Hypothalamus (tissue), 51 donors: ENCODE measurements at places on chromosomes 4 and X.

DNA sequence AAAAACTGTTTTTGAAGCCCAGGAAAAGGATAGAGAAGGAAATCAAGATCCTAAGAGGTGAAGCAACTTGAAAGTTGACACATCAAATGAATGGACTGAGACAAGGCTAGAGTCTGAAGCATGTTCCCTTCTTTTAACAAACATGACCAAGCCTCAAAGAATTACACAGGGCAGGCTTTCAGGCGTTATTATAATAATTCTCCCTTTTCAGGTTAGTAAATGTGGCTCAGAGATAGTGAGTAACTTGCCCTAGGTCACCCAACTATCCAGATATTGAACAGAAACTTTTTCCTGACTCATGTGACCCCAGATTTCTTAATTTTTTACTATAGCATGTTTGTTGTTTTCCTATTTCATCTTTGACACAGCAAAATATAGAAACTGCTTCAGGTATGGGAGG lies 91.7 kb downstream of the PPP1R2C start:
- DNase-seq: no peak

DNA sequence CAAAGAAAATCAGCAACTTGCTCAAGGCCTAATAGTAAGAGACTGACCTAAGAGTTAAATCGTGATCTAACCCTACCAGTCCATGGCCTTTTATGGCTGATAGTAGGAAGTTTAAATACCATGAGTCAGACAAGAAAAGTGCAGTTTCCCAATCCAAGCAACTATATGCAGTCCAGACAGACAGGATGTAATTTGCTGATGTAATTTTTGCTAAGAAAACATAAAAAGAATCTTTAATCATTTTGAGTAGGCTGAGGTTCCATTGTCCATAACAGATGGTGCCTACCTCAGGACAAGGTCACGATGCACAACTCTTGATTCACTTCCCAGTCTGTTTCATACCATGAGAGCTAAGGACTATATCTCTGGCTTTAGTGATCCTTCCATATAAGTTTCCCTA lies 317.5 kb upstream of the GRIA3 start:
- no peak for DNase-seq

GRCh38 chr4:158809611-158810486 lies 41.0 kb downstream of the FNIP2 start:
- DNase-seq: no peak

DNA sequence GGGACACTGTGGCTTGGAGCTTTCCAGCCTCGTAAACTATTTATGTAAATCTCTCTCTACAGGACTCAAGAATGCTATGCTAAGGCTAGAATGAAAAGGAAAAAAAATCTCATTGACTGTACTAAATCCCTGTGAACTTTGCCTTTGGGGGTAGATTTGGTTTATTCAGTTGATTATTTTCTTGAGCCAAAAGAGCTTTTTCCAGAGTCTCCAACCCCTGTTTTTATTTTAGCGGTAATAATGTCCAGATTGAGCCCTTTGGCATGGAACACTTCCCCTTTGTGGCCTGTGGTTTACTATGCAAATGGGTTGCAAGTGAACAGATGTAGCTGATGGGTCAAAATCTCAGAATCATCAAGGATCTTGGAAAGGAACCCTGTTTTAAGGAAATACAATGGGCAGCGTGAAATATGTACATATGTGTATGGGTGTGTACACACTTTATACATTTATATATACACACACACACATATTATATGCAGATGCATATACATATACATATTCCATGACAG lies 72.9 kb downstream of the FAM9B start:
- no peak for DNase-seq

GRCh38 chr4:184282895-184283654 lies 65.4 kb upstream of the ENPP6 start:
- no peak for DNase-seq

- no peak for DNase-seq
These were observed 114.4 kb upstream of the WDR44 start for GRCh38 chrX:118231464-118231863.

DNA sequence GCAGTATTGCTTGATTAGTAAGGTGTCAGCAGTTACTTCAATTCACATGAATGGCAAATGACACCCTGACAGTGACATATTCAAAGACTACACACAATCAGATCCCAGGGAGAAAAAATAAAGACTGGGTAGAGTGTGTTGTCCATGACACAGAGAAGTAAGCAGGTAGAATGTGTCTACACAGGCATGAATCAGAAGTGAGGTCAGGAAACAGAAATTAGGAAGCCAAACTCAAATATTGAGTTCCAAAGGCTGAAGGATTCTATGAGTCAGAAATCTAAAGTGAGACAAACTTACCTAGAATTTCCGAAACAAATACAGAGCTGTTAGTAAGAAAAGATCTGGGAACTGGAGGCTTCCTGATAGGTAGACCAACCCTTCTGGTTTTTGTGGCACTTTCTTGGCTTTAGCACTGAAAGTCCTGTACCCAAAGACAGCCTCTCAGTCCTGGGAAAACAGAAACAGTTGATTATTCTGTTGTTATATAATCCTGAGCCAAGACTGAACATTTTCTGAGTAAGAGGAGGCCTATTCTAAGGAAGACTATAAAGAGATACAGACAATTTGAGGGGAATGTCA lies 24.3 kb upstream of the GLRA2 start:
- DNase-seq: no peak

DNA sequence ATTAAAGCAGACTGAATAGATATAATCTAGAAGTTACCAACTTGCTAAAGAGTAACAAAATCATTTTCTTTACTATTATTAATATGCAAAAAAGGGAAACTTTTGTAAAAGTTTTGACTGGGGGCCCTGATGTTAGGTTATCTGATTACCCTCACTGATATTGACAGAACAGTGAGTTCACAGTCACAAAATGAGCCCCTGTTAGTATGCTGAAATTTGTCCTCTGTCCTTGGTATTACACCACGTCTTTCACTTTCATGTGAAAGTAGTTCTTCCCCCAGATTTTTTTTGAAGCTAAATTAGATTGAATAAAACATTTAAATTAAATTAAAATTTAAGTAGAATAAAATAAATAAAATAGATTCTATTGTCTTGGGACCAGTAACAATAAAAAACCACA lies 5.9 kb downstream of the STBD1 start:
- no peak for DNase-seq

GRCh38 chr4:139718833-139719232 lies 53.2 kb downstream of the MGST2 start:
- no peak for DNase-seq

GRCh38 chrX:19678941-19679340 lies 163.6 kb upstream of the MAP3K15 start:
- no peak for DNase-seq

DNA sequence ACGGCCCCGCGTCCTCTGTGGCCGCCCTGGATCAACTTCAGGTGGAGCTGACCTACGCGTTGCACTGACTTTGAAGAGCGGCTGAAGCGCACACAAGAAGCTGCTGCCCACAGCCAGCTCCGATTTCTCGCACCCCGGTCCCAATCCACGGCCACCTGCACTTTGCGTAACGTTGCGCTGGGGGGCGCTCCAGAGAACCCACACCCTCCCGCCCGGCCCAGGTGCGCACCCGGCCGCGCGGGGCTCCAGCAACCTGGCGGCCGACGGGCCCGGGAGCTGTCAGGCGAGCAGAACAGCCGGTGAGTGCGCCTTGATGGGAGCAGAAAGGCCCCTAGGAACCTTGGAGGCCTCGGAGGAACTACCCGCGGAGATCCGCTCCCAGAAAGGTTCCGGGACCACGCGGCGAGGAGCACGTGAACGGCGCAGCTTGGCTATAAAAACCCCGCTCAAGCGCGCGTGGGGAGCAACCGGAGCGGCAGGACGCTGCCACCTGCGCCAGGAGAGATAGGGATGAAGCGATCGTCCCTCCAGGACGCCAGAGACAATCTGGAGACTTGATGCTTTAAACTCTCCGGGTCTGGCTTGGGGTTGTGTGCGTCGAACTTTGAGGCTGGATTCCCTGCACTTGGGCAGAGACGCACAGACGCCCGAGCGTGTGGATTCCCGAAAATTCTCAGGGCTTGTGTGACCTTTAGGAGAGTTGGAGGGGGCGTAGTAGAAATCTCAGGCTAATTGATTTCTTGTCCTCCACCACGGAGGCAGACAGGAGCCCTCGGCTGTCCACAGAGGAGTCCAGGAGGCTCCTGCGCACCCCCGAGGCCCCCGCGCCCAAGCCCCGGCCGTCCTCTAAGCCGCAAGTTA lies 591 bp upstream of the NWD2 start:
- no peak for DNase-seq

- DNase-seq: peak; percentile 84
These were observed at the start of gene WDR13 for GRCh38 chrX:48597353-48598264. TSS of gene WDR13 (plus strand) at chrX:48597492. CDS start at chrX:48597997, 505 bp downstream.

- DNase-seq: no peak
These were observed 857.4 kb upstream of the HTR2C start for GRCh38 chrX:113726466-113726865.

GRCh38 chr4:46656071-46656470 lies 253.0 kb downstream of the COX7B2 start:
- no peak for DNase-seq

GRCh38 chrX:1336948-1337779 lies 579 bp downstream of the IL3RA start:
- no peak for DNase-seq

DNA sequence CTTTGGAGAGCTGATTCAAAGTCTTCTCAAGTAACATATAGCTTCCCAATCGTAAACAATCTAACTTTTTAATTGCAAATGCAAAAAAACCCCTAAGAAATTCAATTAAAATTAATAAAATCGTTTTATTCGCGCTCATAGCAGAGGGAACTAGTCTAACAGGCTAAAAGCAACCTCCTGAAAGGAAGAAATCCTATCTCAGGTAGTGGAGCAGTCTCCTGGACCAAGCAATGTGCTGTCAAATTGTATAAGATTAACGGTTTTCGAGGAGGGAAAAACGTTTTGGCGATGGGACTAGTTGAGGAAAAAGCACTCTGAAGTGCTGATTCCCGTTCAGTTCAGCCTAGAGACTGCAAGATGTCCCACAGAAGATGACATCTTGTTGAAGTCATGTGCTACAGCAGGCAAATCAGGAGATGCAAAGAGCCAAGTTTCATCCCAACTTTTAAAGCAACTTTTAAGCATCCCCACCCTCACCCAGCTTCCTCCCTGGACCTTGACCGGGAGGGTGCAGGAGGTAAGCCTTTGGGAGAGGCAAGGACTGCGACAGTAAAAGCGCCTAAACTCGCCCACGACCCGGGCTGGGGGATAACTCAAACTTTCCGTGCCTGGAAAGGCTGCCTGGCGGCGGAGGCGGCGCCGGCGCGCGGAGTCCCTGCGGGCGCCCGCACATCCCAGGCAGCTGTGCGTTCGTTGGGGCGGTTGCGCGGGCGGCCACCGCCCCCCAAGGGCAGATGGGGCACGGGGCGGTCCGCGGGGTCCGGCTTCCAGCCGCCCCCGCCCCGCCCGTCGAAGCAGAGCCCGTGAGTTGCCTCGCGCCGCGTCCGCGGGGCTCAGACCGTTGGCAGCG lies 784 bp downstream of the MAP7D3 start:
- no peak for DNase-seq

DNA sequence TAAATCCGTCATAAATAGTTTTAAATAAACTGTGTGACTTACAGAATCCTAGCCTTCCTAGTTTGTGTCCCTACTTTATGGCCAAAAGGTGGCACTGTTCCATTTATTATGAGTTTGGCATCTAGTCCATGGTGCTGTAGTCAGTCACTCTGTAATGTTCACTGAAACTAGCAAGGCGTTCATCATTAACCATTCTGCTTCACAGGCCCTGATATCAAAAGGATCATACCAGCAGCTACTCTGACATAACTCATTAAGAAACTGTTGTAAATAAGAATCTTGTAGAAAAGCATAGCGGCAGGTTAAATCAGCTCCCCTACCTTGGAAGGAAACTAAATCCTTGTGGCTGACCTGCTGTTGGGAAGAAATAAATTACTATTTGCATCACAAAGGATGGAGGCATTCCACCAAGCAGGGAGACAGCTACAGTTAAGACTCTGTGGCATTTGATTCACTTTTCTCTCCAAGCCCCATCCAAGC lies 919.6 kb upstream of the DIAPH2 start:
- DNase-seq: no peak

- no peak for DNase-seq
These were observed 17.3 kb downstream of the COQ2 start for GRCh38 chr4:83267121-83267829.

DNA sequence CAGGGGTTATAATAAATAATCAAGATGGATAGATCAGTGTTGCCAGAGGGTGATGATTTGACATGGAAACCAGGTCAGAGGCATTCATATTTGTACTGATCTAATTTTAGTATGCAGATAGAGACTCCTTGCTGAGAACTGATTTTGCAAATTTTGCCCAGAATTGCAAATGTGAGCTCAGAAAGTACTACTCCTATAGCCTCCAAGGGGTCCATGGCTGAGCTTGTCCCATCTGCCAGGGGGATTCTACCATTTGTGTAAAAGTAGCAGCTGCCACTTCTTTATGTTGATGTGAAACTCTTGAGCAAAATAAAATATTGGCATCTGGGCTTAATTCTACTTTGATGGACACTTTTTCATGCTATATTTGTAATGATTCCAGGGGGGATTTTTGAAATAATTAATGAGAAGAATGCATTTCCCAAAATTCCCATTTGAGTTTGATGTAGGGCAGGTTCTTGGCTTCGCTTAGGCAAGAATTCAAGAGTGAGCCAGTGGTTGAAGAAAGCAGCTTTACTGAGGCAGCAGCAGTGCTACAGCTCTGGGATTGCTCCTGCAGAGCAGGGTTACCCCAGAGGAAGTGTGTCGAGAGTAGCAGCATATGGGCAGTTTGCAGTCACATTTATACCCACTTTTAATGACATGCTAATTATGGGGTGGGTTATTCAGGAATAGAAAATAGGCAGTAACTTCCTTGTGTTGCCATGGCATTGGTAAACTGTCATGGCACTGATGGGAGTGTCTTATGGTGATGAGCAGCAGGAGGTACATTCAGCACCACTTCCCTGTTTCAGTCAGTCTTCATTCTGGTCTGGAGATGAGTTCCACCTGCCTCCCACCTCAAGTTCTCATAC lies 38.7 kb upstream of the DCLK2 start:
- DNase-seq: no peak

DNA sequence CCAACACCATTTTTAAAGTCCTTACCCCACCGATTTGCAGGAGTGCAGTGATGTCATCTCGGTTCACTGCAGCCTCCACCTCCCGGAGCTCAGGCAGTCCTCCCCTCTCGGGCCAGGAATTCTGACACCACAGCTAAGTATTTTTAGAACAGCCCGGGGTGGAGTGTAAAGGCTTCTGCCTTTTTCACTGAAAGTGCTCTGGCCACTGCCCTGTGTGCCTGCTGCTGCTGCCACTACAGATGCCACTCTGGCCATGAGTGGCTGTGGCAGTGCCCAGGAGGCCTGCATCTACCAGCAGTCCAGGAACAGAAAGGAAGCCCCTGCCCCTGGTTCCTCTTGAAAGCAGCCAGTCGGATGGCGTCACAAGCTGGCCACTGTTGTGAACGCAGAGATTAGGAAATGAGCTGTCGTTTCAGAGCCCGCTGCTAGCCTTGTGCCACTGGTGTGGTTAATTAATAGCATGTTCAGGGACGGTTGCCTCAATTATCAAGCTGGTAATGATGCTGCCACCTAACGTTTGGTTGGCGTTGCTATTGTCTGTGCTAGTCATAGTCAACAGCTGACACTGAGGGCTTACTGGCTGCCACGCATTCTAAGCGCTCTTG lies 23.6 kb upstream of the TBC1D14 start:
- peak; percentile 37 for DNase-seq
